ENCODE measurements at places on chromosomes 13 and 19.

DNA sequence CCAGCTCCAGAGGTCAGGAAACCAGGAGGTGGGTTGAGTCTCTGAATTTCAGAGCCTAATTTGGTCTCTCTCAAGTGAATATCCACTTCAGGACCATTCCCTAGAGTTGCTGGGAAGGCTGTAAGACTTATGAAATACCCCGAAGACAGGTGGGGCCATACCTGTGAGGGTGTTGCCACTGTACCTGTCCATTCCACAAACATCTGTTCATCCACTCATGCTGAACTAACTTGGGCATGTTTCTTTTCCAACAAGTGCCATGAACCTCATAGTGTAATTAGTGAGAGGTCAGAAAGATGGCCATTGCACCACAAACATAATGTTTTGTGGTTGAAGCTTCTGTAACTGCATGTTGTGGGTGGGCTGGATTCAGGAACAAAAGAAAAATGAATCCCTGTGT, 7.8 kb downstream of the ILF3 start:
- no peak for DNase-seq

DNA sequence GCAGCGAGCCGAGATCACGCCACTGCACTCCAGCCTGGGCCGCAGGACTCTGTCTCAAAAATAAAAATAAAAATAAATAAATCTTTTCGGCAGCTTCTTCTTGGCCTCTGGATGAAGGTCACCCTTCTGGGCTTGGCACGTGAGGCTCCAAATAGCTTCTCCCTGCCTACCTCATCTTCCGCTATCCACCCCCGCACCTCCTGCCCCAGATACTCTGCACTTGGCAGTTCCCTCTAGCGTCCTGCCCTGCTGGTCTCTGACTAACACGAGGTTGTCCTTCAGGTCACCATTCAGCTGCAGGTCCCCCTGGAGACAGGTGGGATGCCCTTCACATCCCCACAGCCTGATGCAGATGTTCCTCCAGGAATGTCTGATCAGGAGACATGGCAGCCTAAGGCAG, 8.5 kb upstream of the CCL25 start:
- DNase-seq: no peak

DNA sequence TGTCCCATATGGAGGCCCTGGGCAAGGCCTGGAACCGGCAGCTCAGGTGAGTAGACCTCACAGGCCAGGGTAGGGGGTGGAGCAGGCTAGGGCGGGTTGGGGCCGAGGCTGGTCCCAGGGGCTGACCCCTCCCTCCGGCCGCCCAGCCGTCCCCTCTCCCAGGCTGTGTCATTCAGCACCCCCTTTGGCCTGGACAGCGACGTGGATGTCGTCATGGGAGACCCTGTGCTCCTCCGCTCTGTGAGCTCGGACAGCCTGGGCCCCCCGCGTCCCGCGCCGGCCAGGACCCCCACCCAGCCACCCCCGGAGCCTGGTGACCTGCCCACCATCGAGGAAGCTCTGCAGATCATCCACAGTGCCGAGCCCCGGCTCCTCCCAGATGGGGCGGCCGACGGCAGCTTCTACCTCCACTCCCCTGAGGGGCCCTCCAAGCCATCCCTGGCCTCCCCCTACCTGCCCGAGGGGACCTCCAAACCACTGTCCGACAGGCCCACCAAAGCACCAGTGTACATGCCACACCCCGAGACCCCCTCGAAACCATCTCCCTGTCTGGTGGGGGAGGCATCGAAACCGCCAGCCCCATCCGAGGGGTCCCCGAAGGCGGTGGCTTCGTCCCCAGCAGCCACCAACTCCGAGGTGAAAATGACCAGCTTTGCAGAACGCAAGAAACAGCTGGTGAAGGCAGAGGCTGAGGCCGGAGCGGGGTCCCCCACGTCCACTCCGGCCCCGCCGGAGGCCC, 16.0 kb downstream of the CAMSAP3 start:
- no peak for DNase-seq

DNA sequence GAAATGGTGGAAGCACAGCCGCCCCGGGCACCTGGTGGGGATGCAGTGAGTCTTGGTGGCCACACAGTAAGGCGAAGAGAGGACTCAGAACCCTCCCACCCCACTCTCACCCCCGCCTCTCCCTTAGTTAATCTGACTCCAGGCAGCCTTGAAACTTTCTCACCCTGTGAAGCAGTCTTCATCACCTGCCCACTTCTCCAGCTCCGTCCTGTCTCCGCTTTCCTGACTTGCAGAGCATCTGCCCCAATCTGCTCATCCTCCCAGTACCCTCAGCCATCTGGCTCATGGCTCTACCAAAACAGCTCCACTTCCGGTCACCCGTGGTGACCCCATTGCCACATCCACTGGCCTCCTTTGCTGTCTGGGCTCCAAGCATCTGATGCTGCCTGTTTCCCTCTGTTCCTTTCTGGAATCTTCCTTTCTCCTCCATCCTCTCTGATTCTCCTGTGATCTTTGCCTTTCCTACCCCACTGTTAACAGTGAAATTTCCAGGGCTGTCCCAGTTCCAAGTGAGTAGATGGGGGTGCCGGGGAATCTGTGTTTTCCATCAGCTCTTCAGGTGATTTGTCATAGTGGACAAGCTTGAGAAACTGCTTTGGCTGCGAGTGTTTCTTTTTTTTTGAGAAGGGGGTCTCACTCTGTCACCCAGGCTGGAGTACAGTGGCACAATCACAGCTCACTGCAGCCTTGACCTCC, 4.3 kb downstream of the USF2 start:
- no peak for DNase-seq

- no peak for DNase-seq
Measured at GRCh38 chr13:87684850-87685742, 13.9 kb downstream of the SLITRK5 start.

DNA sequence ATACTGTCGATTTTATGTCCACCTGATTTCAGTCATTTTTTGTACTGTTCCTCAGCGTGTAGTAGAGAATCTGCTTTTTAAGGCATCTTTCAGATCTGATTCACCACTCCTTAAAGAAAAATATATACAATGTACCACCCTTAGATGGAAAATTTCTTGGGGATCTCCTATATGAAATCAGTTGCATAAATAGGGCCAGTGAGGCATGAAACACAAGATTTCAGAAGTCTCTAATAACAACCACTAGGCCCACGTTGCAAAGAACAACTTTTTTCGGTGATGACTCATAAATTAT, 1.4 kb downstream of the USP12 start:
- no peak for DNase-seq

DNA sequence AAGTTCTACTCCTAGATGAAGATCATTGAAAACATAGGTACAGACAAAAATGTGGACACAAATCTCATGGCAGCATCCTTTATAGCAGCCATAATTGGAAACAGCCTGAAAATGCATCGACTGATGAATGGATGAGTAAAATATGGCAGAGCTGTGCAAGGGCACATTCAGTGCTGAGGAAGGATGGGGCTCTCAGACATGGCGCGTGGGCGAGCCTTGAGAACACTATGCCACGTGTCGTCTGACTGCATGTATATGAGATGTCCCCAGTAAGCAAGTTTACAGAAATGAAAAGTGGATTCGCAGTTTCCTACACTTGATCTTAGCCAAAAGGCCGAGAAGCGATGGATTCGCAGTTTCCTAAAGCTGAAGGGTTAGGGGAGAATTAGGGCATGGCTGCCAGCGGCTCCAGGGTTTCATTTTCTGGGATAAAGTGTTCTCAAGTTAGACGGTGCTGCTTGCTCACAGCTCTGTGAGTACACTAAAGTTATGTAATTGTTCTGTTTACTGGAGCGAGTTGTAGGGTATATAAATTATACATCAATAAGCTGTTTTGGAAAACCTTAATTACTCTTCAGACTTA, 78.0 kb downstream of the RAB20 start:
- DNase-seq: no peak

- DNase-seq: no peak
Measured at GRCh38 chr19:33831825-33832224, 35.2 kb downstream of the KCTD15 start.
